Germinal center (tissue), 1 donor: ENCODE measurements at places on chromosomes 5 and 9.

GRCh38 chr9:104075801-104076753 is 18.0 kb upstream of the SMC2 start:
- no peak for DNase-seq

- no peak for DNase-seq
Observed at GRCh38 chr9:27303219-27303618, 6.3 kb upstream of the EQTN start.

- DNase-seq: no peak
Observed at GRCh38 chr5:180197016-180197702, 11.9 kb downstream of the RASGEF1C start.

- no peak for DNase-seq
Observed at GRCh38 chr5:112339761-112340160, 79.3 kb downstream of the EPB41L4A start.

DNA sequence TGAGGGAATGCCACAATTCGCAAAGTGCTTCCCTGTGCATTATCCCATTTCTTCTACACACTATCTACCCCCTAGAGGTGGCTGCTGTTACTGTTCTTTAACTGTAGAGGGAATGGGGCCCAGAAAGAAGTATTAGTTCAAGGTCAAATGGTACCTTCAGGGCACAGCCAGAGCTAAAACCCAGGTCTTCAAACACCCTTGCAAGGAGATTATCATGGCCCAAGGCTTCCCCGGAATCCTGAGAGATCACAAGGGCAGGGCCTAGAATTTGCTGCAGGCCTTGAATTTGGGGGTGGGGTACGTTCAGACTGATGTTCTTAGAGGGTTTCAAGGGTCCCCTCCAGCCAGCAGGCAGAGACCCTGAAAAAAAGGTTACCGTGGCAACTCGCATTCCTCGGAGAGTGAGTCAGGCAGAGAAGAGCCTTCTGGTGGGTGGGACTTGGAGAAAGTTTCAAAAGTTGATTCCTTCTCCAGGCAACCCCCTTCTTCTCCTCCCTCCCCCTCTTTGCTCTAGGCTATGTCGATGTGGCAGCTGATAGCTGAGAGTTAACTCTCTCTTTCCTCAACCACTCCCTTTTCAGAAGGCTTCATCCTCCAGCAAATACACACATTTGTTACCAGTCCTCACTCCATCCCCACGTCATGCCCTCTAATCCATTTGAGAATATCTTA is 1.9 kb downstream of the SPARC start:
- no peak for DNase-seq

DNA sequence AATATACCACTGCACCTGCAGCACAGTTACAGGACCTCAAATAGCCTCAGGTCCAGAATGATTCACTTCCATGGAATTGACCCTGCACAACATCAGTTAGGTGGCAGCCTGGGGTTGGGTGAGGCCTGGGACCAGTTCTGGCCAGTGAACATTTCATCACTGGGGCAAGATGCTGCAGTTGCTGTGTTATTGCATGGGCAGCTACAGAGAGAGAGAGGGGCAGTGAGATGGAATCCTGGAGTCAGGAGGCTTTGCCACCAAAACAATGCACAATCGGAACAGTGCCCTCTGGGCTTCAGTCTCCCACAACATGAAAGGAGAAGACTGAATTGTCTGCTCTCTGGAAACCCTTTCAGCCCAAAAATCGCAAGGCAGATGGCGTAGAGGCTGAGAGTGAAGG is 51.8 kb downstream of the SH3TC2 start:
- DNase-seq: no peak

DNA sequence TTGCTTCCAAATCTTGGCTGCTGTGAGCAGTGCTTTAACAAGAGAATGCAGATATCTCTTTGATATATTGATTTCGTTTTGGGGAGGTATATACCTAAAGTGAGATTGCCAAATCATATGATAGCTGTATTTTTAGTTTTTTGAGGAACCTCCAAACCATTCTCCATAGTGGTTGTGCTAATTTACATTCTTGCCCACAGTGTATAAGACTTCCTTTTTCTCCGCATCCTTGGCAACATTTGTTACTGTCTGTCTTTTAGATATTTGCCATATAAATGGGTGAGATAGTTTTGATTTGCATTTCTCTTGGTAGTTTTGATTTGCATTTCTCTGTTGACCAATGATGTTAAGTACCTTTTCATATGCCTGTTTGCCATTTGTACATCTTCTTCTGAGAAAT is 10.0 kb upstream of the PLK2 start:
- no peak for DNase-seq

- no peak for DNase-seq
Observed at GRCh38 chr9:91320299-91320698, 41.4 kb downstream of the AUH start.

DNA sequence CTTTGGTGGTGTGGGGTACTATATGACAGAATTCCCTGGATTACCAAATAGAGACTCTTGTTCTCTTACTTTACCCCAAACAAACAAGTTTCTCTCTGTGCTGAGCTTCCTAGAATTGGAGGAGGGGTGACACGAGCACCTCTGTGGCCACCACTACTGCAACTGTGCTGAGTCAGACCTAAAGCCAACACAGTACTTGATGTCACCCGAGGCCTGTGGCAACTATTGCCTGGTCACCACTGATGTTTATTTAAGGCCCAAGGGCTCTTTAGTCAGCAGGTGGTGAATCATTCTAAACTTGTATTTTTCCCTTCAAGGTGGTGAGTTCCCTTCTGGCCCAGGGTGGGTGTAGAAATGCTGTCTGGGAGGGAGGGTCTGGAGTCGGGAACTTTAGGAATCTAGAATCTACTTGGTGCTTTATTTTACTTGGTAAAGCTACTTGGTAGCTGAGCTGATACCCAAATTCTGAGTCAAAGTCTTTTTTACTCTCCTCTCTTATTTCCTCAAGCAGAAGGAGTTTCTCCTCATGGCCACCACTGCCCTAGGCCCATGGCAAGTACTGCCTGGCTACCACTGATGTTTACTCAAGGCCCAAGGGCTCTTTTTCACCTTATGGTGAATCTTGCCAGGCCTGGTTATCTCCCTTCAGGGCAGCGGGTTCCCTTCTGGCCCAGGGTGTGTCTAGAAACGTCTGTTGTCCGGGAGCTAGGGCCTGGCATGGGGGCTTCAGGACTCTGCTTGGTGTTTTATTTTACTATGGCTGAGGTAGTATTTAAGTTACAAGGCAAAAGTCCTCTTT is 9.8 kb downstream of the LURAP1L start:
- DNase-seq: no peak

GRCh38 chr5:21219966-21220365 is 1232.0 kb upstream of the CDH18 start:
- DNase-seq: no peak

- DNase-seq: peak; percentile 62
Observed at GRCh38 chr5:168481330-168481788, 4.9 kb upstream of the RARS1 start.

- DNase-seq: no peak
Observed at GRCh38 chr5:81391-82021, 10.5 kb upstream of the PLEKHG4B start.

DNA sequence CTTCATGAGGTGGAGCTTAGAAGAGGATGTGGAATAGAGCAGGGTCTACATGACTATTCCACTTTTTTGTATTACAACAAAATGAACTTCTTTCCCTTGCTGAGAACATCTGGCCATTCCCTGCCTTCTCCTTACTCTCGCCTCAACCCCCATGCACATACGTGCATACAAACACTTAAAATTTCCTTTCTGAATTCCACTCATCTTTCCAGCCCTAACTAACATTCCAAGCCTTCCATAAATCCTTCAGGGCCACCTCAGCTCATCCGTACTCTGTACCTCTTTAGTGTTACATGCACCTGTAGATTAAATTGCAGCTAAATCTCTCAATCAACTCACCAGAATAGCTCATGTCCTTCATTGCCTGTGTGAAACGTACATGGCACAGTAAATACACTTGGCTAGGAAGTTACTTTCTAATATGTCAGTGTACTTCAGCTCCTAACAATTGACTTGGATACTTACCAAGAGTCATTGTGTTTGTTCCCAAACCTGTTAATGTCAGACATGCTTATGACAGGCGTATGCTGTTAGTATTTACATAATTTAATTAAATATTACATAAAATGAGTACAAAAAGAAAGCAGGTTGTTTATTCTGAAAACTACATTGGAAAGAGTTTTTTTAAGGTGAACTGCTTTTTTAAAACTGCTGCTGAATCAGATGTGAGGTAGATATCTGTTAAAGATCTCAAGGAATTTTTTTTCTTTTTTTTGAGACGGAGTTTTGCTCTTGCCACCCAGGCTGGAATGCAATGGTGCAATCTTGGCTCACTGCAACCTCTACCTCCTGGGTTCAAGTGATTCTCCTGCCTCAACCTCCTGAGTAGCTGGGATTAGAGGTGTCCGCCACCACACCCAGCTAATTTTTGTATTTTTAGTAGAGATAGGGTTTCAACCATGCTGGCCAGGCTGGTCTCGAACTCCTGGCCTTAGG is 55.7 kb downstream of the GLIS3 start:
- no peak for DNase-seq

GRCh38 chr9:78234810-78235209 is 1.1 kb upstream of the CEP78 start:
- DNase-seq: no peak

DNA sequence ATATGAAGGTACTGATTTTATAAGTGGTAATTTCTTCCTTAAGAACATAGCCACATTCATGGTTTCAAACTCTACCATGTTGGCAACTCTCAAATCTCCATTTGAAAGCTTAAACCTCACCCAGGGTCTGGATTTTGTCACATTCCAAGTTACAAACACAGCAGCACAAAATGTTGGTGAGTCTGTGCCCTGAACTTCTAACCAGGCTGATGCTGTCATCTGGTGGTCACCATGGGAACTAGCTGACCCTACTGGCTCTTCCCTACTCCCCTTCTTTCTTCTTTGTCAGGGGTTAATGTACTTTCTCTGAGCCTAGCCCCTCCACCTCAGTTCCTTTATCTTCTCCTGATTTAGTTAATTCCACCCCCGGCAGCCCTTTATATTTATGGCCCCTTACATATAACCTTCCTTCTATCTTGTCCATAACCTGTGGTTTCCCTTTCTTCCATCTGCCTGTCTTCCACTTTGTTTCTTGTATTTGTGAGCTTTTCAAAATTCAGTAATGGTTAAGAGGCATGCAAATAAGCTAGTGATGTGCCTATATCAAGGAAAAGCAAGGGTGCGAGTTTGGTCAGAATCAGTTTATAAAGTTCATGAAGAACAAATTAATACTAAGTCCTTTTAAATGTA is 35.9 kb downstream of the TGFBR1 start:
- DNase-seq: peak; percentile 42

GRCh38 chr9:109117856-109118807 is 1.6 kb downstream of the TMEM245 start:
- DNase-seq: peak; percentile 5

DNA sequence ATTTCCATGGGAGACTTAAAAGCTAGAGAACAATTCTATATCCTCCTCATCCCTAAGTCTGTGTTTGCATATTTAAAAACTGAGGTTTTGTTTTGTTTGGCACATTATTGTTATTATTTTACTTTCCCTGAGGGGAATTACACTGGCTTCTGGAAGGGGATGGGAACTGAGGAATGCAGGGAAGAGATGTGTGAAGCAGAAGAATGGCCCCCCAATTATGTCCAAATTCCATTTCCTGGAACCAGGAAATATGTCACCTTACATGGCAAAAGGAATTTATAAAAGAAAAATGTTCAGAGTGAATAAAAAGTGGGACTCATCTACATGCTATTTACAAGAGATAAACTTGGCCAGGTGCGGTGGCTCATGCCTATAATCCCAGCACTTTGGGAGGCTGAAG is 129.8 kb downstream of the MARCHF11 start:
- no peak for DNase-seq

GRCh38 chr9:93493949-93494348 is 40.6 kb upstream of the FAM120AOS start:
- no peak for DNase-seq

DNA sequence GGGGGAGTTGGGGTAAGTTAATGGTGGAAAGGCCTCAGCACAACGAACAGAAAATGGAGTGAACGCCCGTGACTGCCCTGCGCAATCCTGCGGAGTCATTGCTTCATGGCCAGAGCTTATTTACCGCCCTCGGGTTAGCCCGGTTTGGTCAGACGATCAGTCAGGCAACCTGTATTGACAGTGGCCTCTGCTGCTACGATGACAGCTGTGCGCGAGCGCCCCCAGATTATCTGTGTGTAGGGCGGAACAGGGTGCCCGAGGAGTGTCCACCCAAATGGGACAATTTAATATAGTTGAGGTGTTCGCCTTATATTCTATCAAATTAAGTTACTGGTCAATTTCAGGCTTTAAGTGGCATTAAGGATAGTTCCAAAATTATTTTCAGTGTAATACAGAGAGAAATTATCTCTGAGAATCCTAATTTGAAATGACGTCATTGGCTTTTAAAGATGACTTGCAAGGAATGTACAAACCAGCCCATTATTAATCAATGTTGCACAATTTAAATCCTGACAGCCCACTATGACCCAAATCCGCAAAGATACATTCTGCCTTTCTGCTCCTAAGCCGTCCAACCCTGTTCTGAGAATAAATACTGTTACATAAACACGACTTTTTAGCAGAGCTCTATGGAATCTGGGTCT is 879 bp upstream of the UBQLN1 start:
- DNase-seq: peak; percentile 67

DNA sequence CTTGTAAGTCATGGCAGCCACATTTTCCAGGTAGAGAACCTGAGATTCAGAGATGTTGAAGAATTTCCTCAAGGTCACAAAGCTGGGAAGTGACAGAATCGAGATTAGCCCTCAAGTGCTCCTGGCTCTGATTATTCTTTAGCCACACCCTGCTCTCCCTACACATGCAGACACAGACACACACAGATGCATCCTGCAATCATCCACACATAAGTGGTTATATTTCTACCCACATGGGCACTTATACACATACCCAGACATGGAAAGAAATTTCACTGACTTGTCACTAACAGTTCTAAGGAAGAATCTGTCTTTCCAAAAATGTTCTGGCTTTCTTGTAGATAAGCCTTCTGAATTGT is 32.2 kb upstream of the GALNT10 start:
- no peak for DNase-seq

DNA sequence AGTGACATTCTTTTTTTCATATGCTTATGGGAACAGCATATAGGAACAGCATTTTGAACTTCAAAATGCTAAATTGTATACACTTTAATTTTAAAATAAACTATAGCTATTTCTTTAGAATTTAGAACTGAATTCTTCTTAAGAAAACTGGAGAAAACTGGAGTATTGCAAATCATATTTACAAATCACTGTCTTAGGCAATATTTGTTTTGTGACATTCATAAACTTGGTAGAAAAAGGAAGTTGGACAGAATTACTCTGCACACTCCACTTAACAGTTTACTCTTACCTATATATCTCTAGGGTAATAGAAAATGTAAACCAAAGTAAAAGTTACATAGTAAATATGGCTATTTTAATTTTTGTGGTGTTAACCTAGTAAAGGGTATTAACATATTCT is 3.1 kb downstream of the DMRTA1 start:
- DNase-seq: no peak

- peak; percentile 23 for DNase-seq
Observed at GRCh38 chr5:140926443-140927227, 536 bp downstream of the PCDHAC1 start.
